Cardiac muscle cell (in vitro differentiated cells and primary cell): ENCODE measurements at places on chromosomes 7 and 10. TPM values are rescaled to one million over a fixed set of nuclear protein-coding genes. Genes with fewer than 3 reads are reported as not detected.

TRIM73 gene
- polyA plus RNA-seq: 10.9 and 11.2 TPM in 2 replicates

POLR3A gene
- polyA plus RNA-seq: 16.8 and 22.4 TPM in 2 replicates

GRCh38 chr7:82985144-82985802 lies 177.4 kb downstream of the PCLO start:
- no peak for DNase-seq

C10orf143 gene
- polyA plus RNA-seq: 1.5 and 5.7 TPM in 2 replicates

BMPER gene
- 53.6 and 95.3 TPM in 2 replicates for polyA plus RNA-seq

ZNF467 gene
- 27.7 and 34.1 TPM in 2 replicates for polyA plus RNA-seq

DNA sequence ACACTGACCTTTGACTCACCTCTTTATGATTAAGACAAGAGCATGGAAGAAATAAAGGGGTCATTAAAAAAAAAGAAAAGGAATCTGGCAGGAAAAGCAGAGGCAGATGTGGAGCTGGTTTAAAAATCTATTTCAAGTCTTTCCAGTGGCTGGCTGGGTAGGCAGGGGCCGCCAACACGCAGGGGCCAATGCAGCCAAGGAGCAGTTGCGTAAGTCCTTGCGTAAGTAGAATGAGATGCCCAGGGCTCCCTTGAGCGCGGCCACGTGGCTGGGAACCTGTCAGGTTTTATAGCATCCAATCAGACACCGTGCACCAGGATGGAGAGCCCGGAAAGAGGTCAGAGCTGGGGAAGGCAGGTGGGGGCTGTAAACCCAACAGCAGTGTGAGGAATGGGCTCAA lies 123.8 kb upstream of the INSYN2A start:
- DNase-seq: no peak

GRCh38 chr7:138979226-138979979 lies 1.8 kb downstream of the KIAA1549 start:
- DNase-seq: no peak

VSTM4 gene
- polyA plus RNA-seq: 3.6 and 6.8 TPM in 2 replicates

DNA sequence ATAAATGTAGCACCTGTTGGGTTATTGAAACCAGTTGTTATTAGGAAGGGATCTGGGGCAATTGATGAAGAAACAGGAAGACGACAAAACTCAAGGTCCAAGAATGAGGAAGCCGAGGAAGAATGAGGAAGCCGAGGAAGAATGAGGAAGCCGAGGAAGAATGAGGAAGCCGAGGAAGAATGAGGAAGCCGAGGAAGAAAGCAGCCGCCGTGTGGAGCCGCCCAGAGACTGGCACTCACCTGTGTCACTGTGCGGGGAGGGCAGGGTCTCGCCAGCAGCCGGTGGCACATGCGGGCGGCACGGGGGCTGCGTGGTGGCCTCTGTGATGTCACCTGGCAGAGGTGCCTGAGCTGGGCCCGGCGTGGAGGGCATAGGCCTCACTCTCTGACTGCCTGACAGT lies 71.1 kb upstream of the CFAP46 start:
- no peak for DNase-seq

GRCh38 chr7:2511769-2512168 lies 7.8 kb upstream of the LFNG start:
- DNase-seq: no peak

DNA sequence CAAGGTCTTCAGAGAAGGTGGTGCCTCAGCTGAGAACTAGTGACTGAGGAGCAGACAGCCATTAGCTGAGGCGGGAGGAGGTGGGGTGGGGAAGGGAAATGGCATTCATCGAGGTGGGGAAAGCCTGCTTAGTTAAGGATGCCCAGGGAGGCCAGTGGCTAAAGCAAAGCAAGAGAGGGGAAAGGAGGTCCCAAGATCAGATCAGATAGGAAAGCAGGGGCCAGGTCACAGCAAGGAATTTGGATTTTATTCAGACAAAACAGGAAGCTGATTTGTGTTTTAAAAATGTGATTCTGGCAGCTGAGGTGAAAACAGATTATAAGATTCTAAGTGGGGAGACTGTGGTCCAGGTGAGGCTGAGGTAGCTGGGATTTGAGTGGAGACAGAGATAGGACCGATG lies 45.8 kb downstream of the CNNM1 start:
- no peak for DNase-seq

GRCh38 chr7:36151921-36152755 lies 916 bp upstream of the EEPD1 start:
- DNase-seq: no peak

- DNase-seq: no peak
These were observed 15.5 kb upstream of the MTPAP start for GRCh38 chr10:30364345-30365268.

DNA sequence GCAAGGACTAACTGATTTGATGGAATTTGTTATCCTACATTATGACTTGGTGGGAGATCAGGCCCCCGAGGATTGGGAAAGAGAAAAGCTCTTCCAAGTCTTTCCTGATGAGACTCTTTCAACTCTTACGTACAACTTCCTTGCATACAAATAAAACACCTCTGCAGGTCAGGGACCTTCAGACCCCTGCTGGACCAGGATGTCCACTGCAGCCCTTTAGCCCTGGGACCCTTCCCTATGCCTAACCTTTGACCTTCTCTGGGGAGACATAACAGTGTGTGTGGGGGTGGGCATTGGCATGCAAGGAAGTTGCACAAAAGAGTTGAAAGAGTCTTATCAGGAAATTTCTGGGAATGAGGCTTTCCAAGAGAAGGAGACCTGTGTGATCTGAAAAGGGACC lies 859.4 kb downstream of the TYW1 start:
- DNase-seq: no peak

DNA sequence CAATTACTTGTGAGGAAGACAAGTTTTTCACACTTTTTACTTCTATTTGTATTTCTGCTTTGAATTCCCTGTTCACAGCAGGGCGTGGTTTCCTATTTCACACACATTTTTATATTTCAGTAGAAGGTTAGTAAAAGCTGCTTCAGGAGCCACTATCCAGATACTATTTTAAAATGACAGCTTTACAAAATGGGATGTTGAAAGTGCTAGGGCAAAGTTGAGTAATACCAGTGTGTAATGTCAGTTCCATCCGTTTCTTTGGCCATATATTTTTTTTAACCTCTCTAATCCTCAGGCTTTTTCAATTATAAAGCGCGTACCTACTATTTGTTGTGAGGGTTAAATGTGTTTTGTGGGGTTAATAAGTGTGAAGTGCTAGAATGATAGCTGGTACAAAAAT lies 276.6 kb downstream of the GPR158 start:
- DNase-seq: no peak

MYO3A gene
- polyA plus RNA-seq: 0.55 and 1.8 TPM in 2 replicates

GRCh38 chr7:130486954-130487436 lies 4.9 kb upstream of the MEST start:
- no peak for DNase-seq

ANKRD61 gene
- polyA plus RNA-seq: 1.9 TPM in 1 of 2 replicates, not detected in the other

BICC1 gene
- polyA plus RNA-seq: 6.4 and 7.2 TPM in 2 replicates

RADIL gene
- polyA plus RNA-seq: 41.6 and 60.6 TPM in 2 replicates
